ENCODE measurements at places on chromosomes 2 and 18. TPM values are rescaled to one million over a fixed set of nuclear protein-coding genes. Genes with fewer than 3 reads are reported as not detected.

GRCh38 chr2:13091861-13092378, 375.2 kb downstream of the TRIB2 start:
- peaks cover 37% of the 10 kb centered on the region for H3K27me3 ChIP-seq
- no peak for DNase-seq
- H3K4me3 ChIP-seq, result no peak overlapping the region
- no peak overlapping the region for H3K27ac ChIP-seq
- peaks cover 7% of the 10 kb centered on the region for H3K4me1 ChIP-seq

- no peak overlapping the region for H3K27ac ChIP-seq
- peaks cover 3% of the 10 kb centered on the region for H3K4me1 ChIP-seq
- no peaks in the 10 kb centered on the region for H3K36me3 ChIP-seq
- H3K27me3 ChIP-seq, result no peaks in the 10 kb centered on the region
- H3K4me3 ChIP-seq, result no peak overlapping the region
Measured at GRCh38 chr2:190755772-190756415, 107.0 kb downstream of the NAB1 start.

DNA sequence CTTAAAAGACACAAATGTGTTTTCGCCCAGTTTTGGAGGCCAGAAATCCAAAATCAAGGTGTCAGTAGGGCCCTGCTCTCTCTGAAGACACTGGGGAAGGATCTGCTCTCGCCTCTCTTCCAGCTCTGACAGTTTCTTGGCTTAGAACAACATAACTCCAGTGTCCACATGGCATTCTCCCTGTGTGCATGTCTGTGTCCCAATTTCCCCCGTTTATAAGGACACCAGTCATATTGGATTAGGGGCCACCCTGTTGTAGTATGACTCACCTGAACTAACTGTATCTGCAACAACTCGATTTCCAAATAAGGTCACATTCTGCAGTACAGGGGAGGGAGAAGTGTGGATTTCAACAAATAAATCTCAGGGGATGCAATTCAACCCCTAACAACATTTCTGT, 263.2 kb downstream of the SS18 start:
- DNase-seq, result no peak
- peak overlapping the region; percentile 89 for H3K27ac ChIP-seq
- peaks cover 41% of the 10 kb centered on the region for H3K4me1 ChIP-seq
- no peaks in the 10 kb centered on the region for H3K27me3 ChIP-seq
- H3K36me3 ChIP-seq, result no peaks in the 10 kb centered on the region

DNA sequence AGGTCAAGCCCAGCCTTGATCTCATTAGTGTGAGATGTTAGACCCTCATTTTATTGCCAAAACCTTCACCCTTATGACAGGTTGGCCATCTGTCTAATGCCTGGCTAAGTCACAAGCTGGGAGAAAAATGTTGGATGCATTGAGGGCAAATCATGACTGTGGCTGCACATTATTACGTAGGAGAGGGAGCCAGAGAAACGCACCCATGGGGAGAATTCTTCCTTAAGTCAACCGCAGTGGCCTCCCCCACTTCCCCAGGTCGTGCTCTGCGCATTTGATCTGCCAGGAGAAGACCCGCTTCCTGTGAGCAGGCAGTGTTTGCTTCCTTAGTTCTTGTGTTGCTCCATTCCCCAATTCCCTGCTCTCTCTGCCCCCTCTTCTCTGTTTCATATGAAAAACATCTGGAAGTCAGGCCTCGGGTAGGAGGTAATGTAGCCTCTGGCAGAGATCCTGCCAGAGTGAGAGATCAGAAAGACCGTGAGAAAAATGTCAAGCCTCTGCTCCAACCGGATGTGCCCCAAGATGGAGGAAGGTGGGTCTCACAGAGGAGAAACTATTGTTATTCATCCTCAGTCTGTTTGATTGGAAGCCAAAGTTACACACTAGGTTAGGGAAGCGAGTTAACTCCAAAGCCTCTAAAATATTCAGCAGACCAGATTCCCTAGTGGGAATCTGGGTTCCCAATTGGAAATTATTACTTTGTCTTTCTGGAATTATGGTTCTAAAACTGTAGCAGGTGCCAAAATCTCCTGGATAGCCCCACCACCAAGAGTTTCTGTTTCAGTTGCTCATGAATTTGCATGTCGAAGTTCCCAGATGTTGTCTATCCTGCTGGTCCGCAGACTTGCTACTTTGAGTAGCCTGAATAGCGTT, 144.3 kb upstream of the PELI1 start:
- H3K27me3 ChIP-seq, result peaks cover 2% of the 10 kb centered on the region
- H3K36me3 ChIP-seq, result no peaks in the 10 kb centered on the region
- peak overlapping the region; percentile 87 for H3K27ac ChIP-seq

SLC39A6 gene
- 75.8 TPM for total RNA-seq

NAT8 gene
- total RNA-seq, result not detected
